ENCODE measurements at places on chromosomes 2 and 18. TPM values are rescaled to one million over a fixed set of nuclear protein-coding genes. Genes with fewer than 3 reads are reported as not detected.

The TRIM43 gene
- total RNA-seq, result not detected

The PROKR1 gene
- not detected for total RNA-seq

The FHL2 gene
- 3,914 TPM for total RNA-seq

The IL1F10 gene
- not detected for total RNA-seq

The CPLX4 gene
- total RNA-seq, result not detected

DNA sequence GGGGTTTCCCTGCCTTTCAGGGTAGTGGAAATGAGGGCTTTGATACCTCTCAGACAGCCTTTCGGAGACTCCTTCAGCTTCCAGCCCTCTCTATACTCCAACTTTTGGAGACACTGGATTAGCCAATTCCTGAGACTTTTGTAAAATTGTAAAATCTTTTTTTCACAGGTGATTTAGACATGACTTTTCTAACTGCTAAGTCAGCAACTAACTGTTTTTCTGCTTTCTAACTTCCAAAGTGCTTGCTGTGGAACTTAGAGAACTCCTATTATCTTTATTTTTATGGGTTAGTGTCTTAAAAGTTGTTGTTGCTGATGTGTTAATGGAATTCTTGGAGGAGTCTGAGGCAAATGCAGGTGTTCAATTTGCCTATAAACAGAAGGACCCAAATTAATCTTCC lies 616.7 kb upstream of the ID2 start:
- no peaks in the 10 kb centered on the region for H3K36me3 ChIP-seq
- H3K4me1 ChIP-seq, result no peaks in the 10 kb centered on the region
- no peak overlapping the region for H3K27ac ChIP-seq
- no peak for DNase-seq

GRCh38 chr18:56574861-56575260 lies 63.5 kb downstream of the TXNL1 start:
- DNase-seq, result peak; percentile 75
- peak overlapping the region; percentile 84 for H3K27ac ChIP-seq
- H3K27me3 ChIP-seq, result no peaks in the 10 kb centered on the region
- H3K36me3 ChIP-seq, result no peaks in the 10 kb centered on the region

GRCh38 chr2:181152701-181153100 lies 172.3 kb downstream of the UBE2E3 start:
- H3K4me1 ChIP-seq, result no peaks in the 10 kb centered on the region
- DNase-seq, result no peak
- H3K36me3 ChIP-seq, result no peaks in the 10 kb centered on the region
- no peak overlapping the region for H3K4me3 ChIP-seq

The SERPINB3 gene
- not detected for total RNA-seq

The RAPH1 gene
- 13.1 TPM for total RNA-seq

- no peaks in the 10 kb centered on the region for H3K27me3 ChIP-seq
- no peaks in the 10 kb centered on the region for H3K36me3 ChIP-seq
- DNase-seq, result no peak
Measured at GRCh38 chr2:28822036-28822435, 11.4 kb downstream of the SPDYA start.

The POTEJ gene
- not detected for total RNA-seq

The NGEF gene
- total RNA-seq, result not detected

- no peaks in the 10 kb centered on the region for H3K4me1 ChIP-seq
- no peaks in the 10 kb centered on the region for H3K36me3 ChIP-seq
- no peaks in the 10 kb centered on the region for H3K27me3 ChIP-seq
- no peak for DNase-seq
Measured at GRCh38 chr18:21826641-21827302, 86.2 kb downstream of the MIB1 start.

The SOX11 gene
- 0.86 TPM for total RNA-seq

DNA sequence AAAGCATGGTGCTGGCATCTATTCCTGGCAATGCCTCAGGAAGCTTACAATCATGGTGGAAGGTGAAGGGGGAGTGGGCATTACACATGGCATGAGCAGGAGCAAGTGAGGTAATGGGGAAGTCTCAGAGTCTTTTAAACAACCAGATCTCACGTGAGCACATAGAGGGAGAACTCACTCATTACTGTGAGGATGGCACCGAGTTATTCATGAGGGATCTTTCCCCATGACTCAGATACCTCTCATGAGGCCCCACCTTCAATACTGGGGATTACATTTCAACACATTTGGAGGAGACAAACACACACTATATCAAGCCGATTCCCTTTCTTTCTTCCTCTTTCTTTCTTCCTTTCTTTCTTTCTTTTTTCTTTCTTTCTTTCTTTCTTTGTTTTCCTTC lies 47.9 kb upstream of the FANCL start:
- H3K27ac ChIP-seq, result no peak overlapping the region
- H3K4me3 ChIP-seq, result no peak overlapping the region
- DNase-seq, result no peak
- H3K36me3 ChIP-seq, result no peaks in the 10 kb centered on the region
- H3K27me3 ChIP-seq, result no peaks in the 10 kb centered on the region
- no peaks in the 10 kb centered on the region for H3K4me1 ChIP-seq

The SERPINB10 gene
- total RNA-seq, result not detected

- H3K36me3 ChIP-seq, result no peaks in the 10 kb centered on the region
- no peaks in the 10 kb centered on the region for H3K27me3 ChIP-seq
- DNase-seq, result no peak
Measured at GRCh38 chr2:59726228-59727120, 827.0 kb downstream of the BCL11A start.

DNA sequence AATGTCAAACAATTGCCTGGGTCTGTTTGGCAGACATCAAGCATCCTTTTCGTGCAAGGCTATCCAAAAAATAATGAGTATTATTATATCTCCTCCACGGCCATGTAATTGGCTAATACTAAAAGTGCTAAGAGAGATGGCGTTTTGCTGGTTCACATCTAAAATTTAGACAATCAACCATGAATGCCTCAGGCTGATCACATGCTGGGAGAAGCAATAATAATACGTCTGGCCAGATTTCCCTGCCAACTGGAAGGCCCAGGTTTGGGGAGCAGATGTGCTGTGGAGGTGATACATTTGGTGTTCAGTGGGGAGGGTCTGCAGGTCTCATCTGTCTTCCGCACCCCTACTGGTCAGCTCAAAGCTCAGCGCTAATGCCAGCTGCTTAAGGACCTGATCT lies 60.3 kb upstream of the CREB1 start:
- DNase-seq, result no peak
- no peaks in the 10 kb centered on the region for H3K36me3 ChIP-seq
- no peaks in the 10 kb centered on the region for H3K27me3 ChIP-seq
- peaks cover 19% of the 10 kb centered on the region for H3K4me1 ChIP-seq

DNA sequence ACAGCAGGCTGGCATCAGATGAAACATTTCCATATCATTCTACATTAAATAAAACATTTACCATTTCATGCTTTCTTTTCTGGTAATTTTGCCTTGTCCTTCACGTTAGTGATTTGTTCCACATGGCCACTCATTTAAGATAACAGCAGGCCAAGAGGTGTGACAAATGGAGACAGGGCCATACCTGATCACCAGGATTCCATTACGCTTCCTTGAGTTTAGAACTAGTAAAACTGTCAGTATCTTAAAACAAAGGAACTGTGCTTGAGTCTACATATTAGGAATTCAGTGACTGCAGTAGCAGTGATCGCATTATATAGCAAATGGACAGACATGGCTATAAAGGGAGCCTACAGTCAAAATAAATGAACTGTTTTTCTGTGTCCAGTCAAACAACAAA lies 155.1 kb upstream of the FSHR start:
- no peaks in the 10 kb centered on the region for H3K4me1 ChIP-seq
- no peak overlapping the region for H3K27ac ChIP-seq
- DNase-seq, result no peak
- H3K4me3 ChIP-seq, result no peak overlapping the region

- no peak for DNase-seq
- H3K4me1 ChIP-seq, result no peaks in the 10 kb centered on the region
- no peaks in the 10 kb centered on the region for H3K36me3 ChIP-seq
- H3K27me3 ChIP-seq, result no peaks in the 10 kb centered on the region
- no peak overlapping the region for H3K27ac ChIP-seq
Measured at GRCh38 chr2:160794926-160795325, 301.3 kb upstream of the RBMS1 start.

GRCh38 chr2:20575414-20575813 lies 75.5 kb downstream of the HS1BP3 start:
- H3K27ac ChIP-seq, result peak overlapping the region; percentile 70
- H3K27me3 ChIP-seq, result no peaks in the 10 kb centered on the region
- no peak overlapping the region for H3K4me3 ChIP-seq
- peaks cover 81% of the 10 kb centered on the region for H3K4me1 ChIP-seq
- H3K36me3 ChIP-seq, result no peaks in the 10 kb centered on the region
